ENCODE measurements at places on chromosomes 6 and 20. TPM values are rescaled to one million over a fixed set of nuclear protein-coding genes. Genes with fewer than 3 reads are reported as not detected.

Gene PLCB1
- total RNA-seq: 9.6 TPM

Gene TBX18
- total RNA-seq: 0.35 TPM

Gene CENPQ
- 3.9 TPM for total RNA-seq

Gene CDH4
- 0.08 TPM for total RNA-seq

Gene MED23
- 24.5 TPM for total RNA-seq

Gene SAPCD1
- 1.7 TPM for total RNA-seq

Gene FAM209B
- 0.37 TPM for total RNA-seq

Gene MRPL14
- total RNA-seq: 77.7 TPM

Gene PAK5
- 0.07 TPM for total RNA-seq

Gene COL9A1
- total RNA-seq: 0.82 TPM

Gene FAM162B
- total RNA-seq: 0.64 TPM

Gene ZC3H12D
- total RNA-seq: 4.3 TPM

Gene GPLD1
- total RNA-seq: 0.84 TPM

Gene TGM3
- total RNA-seq: 0.27 TPM

Gene LTA
- total RNA-seq: 0.35 TPM

Gene KIAA1586
- 6.7 TPM for total RNA-seq

GRCh38 chr6:18219591-18219990 lies 44.7 kb downstream of the DEK start:
- H3K27ac ChIP-seq: no peak overlapping the region
- H3K4me3 ChIP-seq: no peak overlapping the region
- no peak for DNase-seq
- H3K27me3 ChIP-seq: no peaks in the 10 kb centered on the region
- H3K4me1 ChIP-seq: no peaks in the 10 kb centered on the region

GRCh38 chr6:44641344-44642031 lies 254.0 kb downstream of the CDC5L start:
- no peaks in the 10 kb centered on the region for H3K4me1 ChIP-seq
- H3K36me3 ChIP-seq: no peaks in the 10 kb centered on the region
- H3K4me3 ChIP-seq: no peak overlapping the region
- no peak for DNase-seq
- no peaks in the 10 kb centered on the region for H3K27me3 ChIP-seq
- H3K27ac ChIP-seq: no peak overlapping the region

DNA sequence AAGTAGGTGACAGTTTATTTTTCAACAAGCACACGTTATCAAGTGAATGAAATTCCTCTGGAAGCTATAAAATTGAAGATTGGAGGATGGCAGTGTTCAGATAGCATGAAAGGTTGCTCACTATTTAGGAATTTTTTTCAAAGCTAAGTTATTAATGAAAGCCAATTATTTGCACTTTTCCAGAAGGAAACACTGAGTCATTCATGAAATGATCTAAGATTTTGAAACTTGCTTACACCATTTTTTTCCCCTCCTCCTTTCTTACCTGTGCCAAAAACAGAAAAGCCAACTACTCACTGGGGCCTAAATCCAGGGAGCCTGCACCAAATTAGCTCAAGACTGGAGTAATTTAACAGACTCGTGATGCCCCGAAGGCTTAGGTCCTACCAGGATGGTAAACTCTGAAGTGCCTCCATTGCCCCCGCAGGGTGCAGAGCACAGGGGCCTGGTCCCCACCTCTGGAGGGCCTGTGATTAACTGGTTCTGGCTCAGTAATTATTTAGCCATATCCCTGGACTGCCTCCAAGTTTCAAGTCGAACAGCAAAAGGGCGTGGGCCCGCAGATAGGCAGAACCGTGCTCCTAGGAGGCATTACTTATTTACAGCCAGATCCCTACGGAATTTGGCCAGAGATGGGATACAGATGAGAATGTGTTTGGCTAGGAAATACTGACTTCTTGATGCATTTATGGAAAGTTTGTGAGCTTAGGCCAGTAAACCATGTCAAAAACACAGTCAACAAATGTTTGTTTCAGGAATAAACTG lies 28.0 kb upstream of the ZNF217 start:
- peak; percentile 67 for DNase-seq
- H3K36me3 ChIP-seq: no peaks in the 10 kb centered on the region
- H3K27me3 ChIP-seq: no peaks in the 10 kb centered on the region
- peak overlapping the region; percentile 92 for H3K27ac ChIP-seq

GRCh38 chr6:52415917-52416628 lies 4.1 kb upstream of the EFHC1 start:
- DNase-seq: no peak
- peaks cover 5% of the 10 kb centered on the region for H3K4me1 ChIP-seq
- no peak overlapping the region for H3K27ac ChIP-seq

DNA sequence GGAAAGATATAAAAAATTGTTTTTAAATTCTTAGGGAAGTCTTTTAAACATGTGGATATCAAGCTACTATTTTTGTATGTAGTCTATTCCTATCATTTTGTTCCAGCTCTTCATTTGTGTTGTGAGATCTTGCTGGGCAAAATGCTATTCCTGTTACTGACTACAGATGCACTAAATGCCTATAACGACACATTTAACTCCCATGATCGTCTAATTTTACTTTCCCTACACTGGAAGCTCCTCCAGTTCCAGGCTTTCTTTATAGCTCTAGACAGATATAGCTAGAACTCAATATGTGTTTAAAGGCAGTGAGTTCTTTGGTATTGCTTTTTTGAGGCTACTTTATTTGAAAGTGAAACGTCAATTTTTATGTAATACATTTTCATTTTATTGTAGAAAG lies 971.5 kb upstream of the CITED2 start:
- no peaks in the 10 kb centered on the region for H3K4me1 ChIP-seq
- H3K36me3 ChIP-seq: no peaks in the 10 kb centered on the region
- H3K27me3 ChIP-seq: no peaks in the 10 kb centered on the region
- H3K4me3 ChIP-seq: no peak overlapping the region
- H3K27ac ChIP-seq: no peak overlapping the region

GRCh38 chr6:22059126-22059525 lies 237.7 kb downstream of the PRL start:
- H3K27me3 ChIP-seq: no peaks in the 10 kb centered on the region
- H3K4me1 ChIP-seq: no peaks in the 10 kb centered on the region
- no peaks in the 10 kb centered on the region for H3K36me3 ChIP-seq
- no peak overlapping the region for H3K4me3 ChIP-seq

GRCh38 chr20:16955971-16956370 lies 207.8 kb downstream of the OTOR start:
- no peak overlapping the region for H3K27ac ChIP-seq
- DNase-seq: no peak
- no peak overlapping the region for H3K4me3 ChIP-seq
- no peaks in the 10 kb centered on the region for H3K27me3 ChIP-seq
- no peaks in the 10 kb centered on the region for H3K4me1 ChIP-seq
- H3K36me3 ChIP-seq: no peaks in the 10 kb centered on the region

GRCh38 chr6:103367212-103367611 lies 1492.5 kb downstream of the HACE1 start:
- H3K36me3 ChIP-seq: no peaks in the 10 kb centered on the region
- DNase-seq: no peak
- H3K4me3 ChIP-seq: no peak overlapping the region

DNA sequence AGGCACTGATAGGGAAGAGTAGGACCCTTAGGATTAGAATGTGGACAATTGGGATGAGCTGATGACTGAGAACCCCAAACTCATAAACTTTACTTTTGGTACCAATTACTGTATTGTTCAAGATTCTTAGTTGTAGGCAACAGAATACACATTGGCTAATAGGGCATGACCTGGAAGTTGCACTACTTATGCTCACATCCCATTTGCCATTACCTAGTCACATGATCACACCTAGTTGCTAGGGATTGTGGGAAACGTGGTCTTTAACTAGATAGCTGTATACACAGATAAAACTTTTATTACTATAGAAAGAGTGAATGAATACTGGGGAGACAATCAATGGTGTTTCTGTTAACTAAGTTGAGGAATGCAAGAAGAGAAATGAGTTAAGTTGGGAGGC lies 113.4 kb upstream of the AKIRIN2 start:
- no peaks in the 10 kb centered on the region for H3K27me3 ChIP-seq
- no peaks in the 10 kb centered on the region for H3K36me3 ChIP-seq

GRCh38 chr6:129923530-129924250 lies 62.6 kb upstream of the TMEM244 start:
- H3K4me1 ChIP-seq: no peaks in the 10 kb centered on the region
- no peak overlapping the region for H3K4me3 ChIP-seq
- no peaks in the 10 kb centered on the region for H3K27me3 ChIP-seq
- H3K36me3 ChIP-seq: no peaks in the 10 kb centered on the region
- H3K27ac ChIP-seq: no peak overlapping the region

DNA sequence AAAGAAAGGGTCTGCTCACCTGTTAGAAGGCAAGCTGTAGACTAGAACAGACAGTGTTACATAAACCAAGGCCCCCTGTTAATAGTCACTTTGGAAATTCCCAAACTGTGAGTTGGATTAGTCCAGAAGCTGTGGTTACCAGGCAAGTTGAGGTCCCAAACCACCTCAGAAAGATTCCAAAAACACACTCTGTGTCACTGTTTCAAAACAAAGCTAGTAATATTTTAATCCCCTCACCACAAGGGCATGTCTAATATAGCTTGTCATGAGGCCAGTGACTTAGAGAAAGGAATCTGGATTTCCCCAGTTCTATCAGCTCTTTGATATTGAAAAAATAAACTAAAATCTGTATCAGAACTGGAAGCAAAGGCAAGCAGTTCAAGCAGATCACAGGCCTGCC lies 244.6 kb downstream of the HAO1 start:
- no peaks in the 10 kb centered on the region for H3K4me1 ChIP-seq
- H3K27ac ChIP-seq: no peak overlapping the region
- H3K4me3 ChIP-seq: no peak overlapping the region
- no peaks in the 10 kb centered on the region for H3K36me3 ChIP-seq
- H3K27me3 ChIP-seq: no peaks in the 10 kb centered on the region

DNA sequence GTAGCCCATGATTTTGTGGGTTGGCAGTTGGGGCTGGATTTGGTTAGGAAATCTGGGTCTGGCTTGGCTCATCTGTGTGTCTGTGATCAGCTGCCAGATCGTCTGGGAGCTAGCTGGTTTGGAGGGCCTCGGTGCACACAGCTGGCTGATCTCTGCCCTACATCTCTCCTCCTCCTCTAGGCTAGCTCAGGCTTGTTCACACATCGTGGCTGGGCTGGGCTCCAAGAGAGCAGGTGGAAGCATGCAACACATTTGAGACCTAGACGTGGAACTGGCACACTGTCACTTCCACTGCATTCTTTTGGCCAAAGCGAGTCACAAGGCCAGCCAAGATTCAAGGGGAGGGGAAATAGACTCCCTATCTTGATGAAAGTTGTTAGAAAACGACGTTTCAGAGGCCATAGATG lies 15.9 kb downstream of the NDUFAF5 start:
- H3K27me3 ChIP-seq: no peaks in the 10 kb centered on the region
- H3K4me3 ChIP-seq: no peak overlapping the region
- no peaks in the 10 kb centered on the region for H3K4me1 ChIP-seq

- no peaks in the 10 kb centered on the region for H3K36me3 ChIP-seq
- no peak overlapping the region for H3K27ac ChIP-seq
- H3K4me1 ChIP-seq: no peaks in the 10 kb centered on the region
- DNase-seq: no peak
- no peak overlapping the region for H3K4me3 ChIP-seq
- no peaks in the 10 kb centered on the region for H3K27me3 ChIP-seq
Observed at GRCh38 chr6:163343609-163344008, 70.9 kb upstream of the QKI start.

- no peaks in the 10 kb centered on the region for H3K36me3 ChIP-seq
- DNase-seq: no peak
- H3K27me3 ChIP-seq: no peaks in the 10 kb centered on the region
Observed at GRCh38 chr20:9114709-9115108, 45.8 kb downstream of the PLCB4 start.

DNA sequence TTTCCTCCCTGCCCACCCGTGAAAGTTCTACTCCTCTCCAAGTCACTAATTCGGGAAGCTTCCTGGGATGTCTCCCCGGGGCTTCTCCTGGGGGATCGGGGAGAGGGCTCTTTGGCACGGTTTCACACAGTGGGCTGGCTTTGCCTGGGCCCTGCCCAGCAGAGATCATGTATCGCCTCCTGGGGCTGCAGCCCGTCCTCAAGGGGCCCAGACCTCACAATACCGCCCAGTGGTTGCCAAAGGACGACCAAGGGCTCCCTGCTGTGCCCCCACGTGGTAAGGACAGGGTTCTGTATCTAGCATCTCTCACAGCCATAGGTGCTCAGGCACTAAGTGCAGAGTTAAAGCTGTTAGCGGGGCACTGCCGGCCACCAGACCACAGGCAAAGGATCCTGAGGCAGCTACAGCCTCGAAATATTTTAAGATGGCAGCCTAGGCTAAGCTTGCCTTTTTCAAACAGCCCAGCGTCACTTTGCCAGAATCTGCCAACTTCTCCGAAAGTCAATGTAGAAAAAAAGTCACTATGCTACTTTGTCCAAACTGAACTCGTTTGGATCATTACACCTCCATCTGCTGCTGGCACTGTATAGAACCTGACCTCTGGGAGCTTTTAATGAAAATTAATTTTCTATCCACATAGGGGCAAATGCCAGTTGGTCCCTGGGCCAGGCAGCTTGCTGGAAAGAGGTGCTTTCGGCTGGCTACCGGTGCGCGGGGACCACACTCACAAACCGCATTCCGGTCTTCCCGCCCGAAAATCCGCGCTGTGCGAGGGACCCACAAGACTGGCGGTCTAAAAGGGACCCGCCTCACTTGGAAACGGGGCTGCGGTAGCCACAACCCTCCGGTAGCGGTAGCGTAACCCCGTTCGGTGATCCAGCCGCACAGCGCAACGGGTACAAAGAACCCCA lies 1.3 kb upstream of the NNAT start:
- peaks cover 4% of the 10 kb centered on the region for H3K36me3 ChIP-seq
- no peak overlapping the region for H3K27ac ChIP-seq
- no peak for DNase-seq

- no peaks in the 10 kb centered on the region for H3K36me3 ChIP-seq
- no peak overlapping the region for H3K27ac ChIP-seq
- H3K4me3 ChIP-seq: no peak overlapping the region
- H3K27me3 ChIP-seq: no peaks in the 10 kb centered on the region
- DNase-seq: no peak
- no peaks in the 10 kb centered on the region for H3K4me1 ChIP-seq
Observed at GRCh38 chr6:141244366-141244765, 888.4 kb upstream of the GJE1 start.

DNA sequence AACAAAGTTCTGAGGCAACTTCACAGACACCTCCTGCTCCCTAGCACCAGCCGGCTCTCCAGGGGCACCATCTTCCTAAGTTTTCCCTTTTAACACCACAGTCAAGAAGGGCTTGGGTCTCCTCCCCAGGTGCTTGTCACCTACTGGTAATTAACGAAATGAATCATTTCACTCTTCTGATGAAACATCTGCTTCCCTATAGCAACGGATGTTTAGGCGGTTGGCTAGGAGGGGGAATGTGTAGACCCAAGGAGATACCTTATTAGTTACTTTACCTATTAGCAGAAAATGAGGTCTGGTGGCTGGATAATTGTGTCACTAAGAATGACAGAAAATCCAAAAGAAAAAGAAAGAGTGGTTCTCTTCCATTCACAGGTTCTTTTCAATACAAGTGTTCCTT lies 46.3 kb upstream of the FABP7 start:
- H3K36me3 ChIP-seq: no peaks in the 10 kb centered on the region
- no peak overlapping the region for H3K4me3 ChIP-seq
- DNase-seq: no peak
- no peaks in the 10 kb centered on the region for H3K4me1 ChIP-seq
- no peak overlapping the region for H3K27ac ChIP-seq
- no peaks in the 10 kb centered on the region for H3K27me3 ChIP-seq

Data from colonic mucosa (tissue), 4 donors.